ENCODE measurements at places on chromosomes 3 and 15.

DNA sequence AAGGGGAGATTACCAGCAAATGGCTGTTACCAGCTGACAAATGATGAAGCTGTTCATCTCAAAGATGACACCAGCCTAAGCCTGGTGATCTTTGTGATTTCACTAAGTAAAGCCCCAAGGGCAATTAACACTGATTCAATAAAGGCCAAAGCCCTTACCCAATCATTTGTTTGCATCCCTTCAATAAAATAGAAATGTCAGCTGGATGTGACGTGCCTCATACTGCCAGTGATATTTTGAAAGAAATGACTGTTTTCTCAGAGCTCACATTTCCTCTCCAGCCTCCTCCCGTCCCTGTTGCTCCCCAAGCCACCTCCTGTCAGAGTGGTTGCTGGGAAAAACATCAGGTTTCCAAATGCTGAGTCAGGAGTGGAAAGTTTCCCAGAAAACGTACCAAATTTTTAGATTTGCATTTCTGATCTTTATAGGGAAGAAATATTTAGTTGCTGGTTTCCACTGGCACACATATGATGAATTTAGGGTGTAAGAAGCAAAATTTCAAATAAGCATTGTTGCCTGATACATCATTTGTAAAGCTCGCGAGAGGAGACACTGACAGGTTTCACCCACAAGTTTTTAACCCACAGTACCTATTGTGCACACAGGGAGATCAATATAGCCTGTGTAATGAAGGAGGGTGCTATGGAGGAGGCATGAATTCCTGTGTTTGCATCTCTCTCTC, 21.0 kb downstream of the C2CD4A start:
- DNase-seq: no peak

DNA sequence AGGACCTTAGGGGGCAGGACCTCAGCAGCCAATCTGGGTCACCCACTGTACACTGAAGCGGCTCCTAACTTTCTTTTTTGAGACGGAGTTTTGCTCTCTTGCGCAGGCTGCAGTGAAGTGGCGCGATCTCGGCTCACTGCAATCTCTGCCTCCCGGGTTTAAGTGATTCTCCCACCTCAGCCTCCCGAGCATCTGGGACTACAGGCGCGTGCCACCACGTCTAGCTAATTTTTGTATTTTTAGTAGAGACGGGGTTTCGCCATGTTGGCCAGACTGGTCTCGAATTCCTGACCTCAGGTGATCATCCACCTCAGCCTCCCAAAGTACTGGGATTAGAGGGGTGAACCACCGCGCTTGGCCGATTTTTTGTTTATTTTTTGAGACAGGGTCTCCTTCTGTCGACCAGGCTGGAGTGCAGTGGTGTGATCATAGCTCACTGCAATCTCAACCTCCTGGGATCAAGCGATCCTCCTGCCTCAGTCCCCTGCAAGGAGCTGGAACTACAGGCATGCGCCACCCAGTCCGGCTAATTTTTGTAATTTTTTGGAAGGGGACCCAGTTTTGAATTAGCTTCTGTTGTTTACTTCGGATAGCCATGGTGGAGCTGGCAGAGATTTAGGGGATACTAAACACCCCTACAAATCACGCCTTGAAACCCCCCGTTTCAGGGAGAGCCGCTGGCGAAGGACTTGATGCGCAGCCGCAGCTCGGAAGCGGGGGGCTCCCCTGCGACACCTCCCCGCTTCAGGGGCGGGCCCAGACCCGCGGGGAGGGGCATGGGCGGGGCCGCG, 1.5 kb upstream of the CLK3 start:
- peak; percentile 98 for DNase-seq

DNA sequence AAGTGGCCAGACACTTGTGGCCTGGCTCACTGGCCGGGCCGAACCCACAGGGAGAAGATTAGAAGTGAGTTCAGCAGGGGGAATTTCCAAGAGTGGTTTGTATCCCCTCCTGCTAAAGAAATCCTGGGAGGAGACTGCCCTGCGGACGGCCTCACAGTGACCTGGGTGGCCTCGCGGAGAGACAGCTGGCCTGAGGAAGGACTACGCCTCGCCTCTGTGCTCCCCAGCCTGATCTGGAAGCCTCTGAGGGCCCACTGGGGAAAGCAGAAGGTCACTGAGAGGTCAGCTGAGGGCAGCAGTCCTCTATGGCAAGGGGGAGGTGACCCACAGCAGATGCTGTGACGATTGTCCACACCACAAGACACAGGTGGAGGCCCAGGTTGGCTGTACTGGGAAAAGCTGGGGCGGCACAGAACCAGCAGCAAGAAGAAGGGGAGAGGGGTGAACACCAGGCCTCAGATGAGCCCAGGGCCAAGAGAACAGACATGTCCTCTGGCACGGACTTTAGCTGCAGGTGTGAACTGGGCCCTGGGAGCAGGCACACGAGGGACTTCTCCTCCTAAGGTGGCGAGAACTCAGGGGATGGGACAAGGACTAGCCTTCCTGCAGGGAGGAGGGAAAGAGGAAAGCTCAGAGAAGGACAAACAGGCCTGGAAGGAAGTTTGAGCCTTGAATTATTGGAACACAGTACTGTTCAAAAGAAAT, 37.2 kb upstream of the DLG1 start:
- no peak for DNase-seq

- DNase-seq: no peak
These were observed 301.5 kb downstream of the PYDC2 start for GRCh38 chr3:191762323-191762960.

DNA sequence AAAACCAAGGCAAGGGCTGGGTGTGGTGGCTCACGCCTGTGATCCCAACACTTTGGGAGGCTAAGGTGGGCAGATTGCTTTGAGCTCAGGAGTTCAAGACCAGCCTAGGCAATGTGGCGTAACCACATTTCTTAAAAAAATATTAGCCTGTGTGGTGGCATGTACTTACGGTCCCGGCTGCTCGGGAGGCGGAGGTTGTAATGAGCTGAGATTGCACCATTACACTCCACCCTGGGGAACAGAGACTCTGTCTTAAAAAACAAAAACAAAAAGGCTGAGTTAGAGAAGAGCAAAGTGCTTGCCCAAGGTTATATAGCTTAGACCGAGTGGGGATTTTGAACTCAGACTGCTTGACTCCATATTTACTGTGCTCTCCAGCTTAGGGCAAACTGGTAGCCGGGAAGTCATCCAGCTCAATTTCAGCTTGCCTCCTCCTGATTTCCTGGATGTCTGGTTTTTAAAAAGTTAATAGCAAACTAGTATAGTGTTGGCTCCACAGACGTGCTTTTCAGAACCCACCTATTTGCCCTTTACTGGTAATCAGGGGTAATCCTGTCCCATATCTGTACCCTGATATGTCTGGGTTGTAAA, 138.9 kb downstream of the CACNA1D start:
- DNase-seq: no peak

GRCh38 chr15:65785151-65785550, 6.9 kb downstream of the DENND4A start:
- no peak for DNase-seq

GRCh38 chr3:173066044-173067004, 74.7 kb downstream of the SPATA16 start:
- DNase-seq: no peak

DNA sequence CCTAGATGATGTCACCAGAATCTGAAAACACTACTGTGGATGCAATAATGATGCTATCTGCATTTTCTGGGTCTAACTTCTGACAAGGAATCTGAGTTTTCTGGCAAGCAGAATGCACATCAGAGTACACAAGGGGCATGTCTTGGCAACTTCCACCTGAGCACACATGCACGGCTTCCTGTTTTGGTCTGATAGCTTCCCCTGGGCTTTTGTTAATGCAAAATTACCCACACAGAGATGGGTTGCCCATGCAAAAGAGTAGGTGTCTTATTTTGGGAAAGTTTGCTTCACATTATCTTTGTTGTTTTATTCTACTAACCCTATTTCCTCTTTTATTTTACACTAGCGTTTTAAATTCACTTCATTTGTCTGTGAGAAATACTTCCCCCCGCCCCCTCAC, 74.2 kb upstream of the SATB1 start:
- DNase-seq: no peak

GRCh38 chr3:195182470-195182795, 88.5 kb downstream of the XXYLT1 start:
- DNase-seq: no peak

- DNase-seq: no peak
These were observed 6.9 kb upstream of the SPG11 start for GRCh38 chr15:44670087-44670950.

DNA sequence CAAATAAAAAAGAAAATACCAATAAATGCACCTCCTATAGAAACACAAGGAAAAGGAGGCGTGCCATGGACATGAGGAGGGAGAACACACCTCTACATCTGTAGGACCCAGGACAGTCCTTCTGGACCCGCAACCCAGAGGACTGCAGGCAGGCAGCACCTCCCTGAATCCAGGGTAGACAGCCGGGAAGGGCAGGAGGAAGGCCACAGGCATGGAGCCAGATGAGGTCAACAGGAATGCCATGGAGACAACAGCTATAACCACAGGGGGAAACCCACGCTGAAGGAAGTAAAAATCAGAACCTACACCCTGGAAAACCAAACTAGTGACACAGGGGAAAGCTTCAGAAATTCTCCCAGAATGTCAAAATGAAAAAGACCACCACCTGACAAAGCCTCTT, 248.8 kb upstream of the NSMCE3 start:
- no peak for DNase-seq

GRCh38 chr3:165195241-165195639, 944 bp downstream of the SLITRK3 start:
- DNase-seq: no peak

DNA sequence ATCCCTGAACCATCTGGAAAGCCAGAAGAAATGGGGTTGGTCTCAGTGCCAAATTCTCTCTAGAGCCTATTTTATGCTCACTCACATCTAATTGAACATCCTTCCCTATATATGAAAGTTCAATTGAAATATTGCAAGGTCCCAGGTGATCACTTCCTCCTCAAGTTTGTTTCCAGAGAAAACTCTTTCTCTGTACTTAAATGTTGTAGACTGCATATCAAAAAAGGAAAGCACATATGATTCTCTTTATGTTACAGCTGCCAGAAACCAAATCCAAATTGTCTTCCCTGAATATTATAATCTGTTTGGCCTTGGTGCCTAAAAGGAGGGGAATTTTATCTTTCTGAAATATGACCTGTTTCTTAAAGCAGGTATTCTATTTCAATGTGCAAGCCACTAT, 93.3 kb downstream of the SHOX2 start:
- DNase-seq: no peak

Data from GM12892 (cell line).